ENCODE measurements at places on chromosomes 4 and X. TPM values are rescaled to one million over a fixed set of nuclear protein-coding genes. Genes with fewer than 3 reads are reported as not detected.

The CT83 gene
- total RNA-seq, result not detected

The CCDC160 gene
- total RNA-seq, result not detected

The MMRN1 gene
- 0.04 TPM for total RNA-seq

The FAM47A gene
- not detected for total RNA-seq

The MAGEE1 gene
- 4.0 TPM for total RNA-seq

The TGIF2LX gene
- total RNA-seq, result not detected

GRCh38 chr4:3710451-3711182 is 55.6 kb upstream of the ADRA2C start:
- no peak for DNase-seq

DNA sequence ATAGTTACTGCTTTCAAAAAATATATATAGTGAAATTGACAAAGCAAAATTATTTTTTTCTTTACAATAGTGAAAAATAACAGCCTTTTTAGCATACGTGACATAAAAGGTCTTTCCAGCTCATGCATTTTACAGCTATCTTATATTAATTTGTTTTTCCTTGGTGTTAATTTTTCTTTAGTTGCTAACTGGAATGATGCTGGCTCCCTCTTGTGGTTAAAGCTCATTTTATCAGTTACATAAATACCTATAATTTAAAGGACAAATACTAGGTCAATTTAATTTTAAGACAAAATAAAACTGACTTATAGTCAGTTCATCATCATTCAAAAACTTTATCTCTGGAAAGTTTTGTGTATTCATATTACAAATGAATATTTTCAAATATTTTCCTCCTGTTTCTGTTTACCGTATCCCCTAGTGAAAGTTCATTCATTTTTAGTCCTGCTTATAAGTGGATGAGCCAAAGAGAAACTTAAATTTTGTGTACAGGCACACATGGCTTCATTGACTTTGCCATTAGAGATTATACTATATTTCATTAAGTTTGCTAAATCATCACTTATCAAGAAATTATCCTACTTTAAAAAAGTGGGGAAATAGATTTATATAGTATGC is 9.9 kb upstream of the ANAPC4 start:
- DNase-seq, result no peak

- no peak for DNase-seq
Measured at GRCh38 chrX:112761242-112762207, 79.1 kb downstream of the AMOT start.

All from activated CD4-positive, alpha-beta T cell treated with anti-CD3 and anti-CD28 coated beads for 36 hours (primary cell).